ENCODE measurements at places on chromosomes 6 and 20. TPM values are rescaled to one million over a fixed set of nuclear protein-coding genes. Genes with fewer than 3 reads are reported as not detected.

DNA sequence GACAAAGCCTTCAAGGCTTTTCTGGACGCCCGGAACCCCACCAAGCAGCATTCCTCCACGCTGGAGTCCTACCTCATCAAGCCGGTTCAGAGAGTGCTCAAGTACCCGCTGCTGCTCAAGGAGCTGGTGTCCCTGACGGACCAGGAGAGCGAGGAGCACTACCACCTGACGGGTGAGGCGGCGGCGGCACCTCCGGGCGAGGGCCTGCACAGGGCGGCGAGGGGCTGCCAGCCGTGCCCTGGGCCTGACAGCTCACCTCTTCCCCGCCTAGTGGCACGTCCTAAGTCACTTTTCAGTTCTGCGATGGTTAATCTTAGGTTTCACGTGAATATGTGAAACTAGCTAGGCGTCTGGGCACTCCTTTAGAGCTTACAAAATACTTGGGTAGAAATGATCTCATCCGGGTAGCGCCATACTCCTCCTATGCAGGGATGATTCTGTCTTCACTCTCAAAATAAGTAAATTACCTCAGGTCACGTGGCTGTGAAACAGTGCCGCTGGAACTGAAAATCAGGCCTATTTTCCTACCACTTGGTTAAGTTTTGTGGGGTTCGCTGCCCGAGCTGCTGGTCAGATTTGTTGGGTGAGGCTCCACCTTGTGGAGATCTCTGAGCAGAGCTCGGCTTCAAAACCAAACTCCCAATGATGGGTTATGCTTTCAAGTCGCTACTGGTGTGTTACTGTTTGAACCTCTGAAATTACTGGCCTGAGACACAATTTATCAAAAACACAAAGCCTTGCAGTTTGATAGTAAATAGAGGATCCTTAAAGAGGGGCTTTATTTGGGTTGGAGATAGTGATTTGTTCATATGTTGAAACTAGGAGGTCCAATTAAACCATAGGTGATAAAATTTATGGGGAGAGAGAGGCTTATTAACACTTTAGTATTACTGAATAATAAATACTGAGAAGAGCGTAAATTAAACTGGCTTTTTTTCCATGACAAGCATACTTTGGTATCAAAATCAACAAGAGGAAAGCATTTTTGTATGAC is 15.5 kb upstream of the CLDN20 start:
- DNase-seq = no peak

GRCh38 chr6:41359617-41360313 is 24.4 kb downstream of the NCR2 start:
- DNase-seq = peak; percentile 22

DNA sequence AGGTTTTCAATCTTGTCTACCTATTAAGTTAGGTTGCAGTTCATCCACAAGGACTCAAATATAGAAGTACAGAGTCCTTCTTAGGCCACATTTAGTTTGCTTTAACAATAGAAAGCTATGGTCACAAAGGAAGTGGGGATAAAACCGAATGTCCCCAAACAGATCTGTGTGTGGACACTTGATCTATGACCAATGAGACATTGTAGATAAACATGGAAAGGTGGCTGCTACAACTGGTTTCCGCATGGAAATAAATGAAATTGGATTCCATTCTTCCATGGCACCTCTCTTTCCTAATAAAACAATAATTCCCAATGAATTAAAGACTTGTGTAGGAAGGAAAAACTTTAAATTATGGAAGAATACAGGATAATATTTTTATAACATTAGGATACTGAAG is 20.4 kb upstream of the DOK5 start:
- no peak for DNase-seq

Gene ENPP4
- 4.9 TPM for total RNA-seq

Gene TRAPPC3L
- 0.27 TPM for total RNA-seq

Gene CAP2
- total RNA-seq = 9.3 TPM

Gene IL22RA2
- total RNA-seq = not detected

DNA sequence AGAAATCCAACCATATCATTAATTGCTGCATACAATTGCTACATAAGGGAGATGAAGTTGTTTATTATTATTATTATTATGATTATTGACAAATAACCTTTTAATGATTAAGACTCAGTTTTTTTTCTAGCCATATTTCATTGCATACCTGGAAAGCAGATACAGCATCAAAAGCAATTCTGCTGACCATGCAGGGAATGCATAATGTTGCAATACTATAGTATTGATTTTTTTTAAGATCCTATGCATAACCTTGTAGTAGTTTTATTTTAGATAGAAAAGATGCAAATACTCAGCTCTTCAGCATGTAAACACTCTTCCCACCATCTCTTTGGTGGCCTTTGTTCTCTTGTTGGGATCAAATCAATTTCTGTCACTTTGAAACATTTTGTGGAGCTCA is 300.9 kb upstream of the MAP3K7 start:
- DNase-seq = no peak

Gene PNPLA1
- total RNA-seq = not detected

Gene PLCB1
- total RNA-seq = 12.0 TPM

DNA sequence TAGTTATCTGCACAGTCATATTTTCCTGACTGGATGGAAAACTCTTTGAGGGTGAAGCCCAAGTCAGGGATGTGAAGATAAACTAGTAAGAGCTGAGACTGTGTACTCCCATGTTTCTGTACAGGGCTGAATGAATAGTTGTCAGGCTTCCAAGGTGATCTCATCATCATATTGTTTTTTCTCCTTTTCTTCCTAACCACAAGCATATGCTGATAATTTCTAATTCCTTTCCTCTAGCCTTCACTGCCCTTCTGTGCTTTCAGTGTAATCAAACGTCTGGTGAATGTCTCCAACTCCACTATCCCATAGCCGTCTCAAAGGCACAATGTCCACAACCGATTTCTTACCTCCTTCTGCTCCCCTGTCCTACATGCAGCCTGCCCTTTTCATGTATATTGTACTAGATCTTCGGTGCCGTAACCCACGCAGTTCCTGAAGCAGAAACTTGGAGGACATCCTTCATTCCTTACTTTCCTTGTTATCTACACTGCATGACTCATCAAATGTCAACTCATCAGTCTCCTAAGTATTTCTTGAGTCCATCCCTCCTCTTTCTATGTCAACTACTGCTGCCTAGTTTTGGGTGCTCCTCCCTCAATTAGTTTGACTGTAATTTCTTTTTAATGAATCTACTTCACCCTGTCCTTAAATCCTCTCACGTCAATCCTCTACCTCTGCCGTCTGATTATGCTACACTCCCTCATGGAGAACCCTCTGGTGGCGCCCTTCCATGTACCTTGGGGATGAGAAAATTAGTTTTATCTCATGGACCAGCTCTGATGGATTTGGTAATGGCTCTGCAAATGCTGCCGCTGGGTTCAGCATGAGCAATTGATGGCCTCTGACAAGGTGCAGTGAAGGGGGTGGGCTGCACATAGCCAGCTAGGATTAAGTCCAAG is 21.9 kb downstream of the NCOA7 start:
- no peak for DNase-seq

Gene VWA7
- 6.4 TPM for total RNA-seq

- DNase-seq = no peak
These were observed 920 bp downstream of the GJA1 start for GRCh38 chr6:121436274-121436857.
